ENCODE measurements at places on chromosomes 2 and 18.
A peak's percentile ranks its signal among the peaks of the same experiment; 100 is the strongest.

DNA sequence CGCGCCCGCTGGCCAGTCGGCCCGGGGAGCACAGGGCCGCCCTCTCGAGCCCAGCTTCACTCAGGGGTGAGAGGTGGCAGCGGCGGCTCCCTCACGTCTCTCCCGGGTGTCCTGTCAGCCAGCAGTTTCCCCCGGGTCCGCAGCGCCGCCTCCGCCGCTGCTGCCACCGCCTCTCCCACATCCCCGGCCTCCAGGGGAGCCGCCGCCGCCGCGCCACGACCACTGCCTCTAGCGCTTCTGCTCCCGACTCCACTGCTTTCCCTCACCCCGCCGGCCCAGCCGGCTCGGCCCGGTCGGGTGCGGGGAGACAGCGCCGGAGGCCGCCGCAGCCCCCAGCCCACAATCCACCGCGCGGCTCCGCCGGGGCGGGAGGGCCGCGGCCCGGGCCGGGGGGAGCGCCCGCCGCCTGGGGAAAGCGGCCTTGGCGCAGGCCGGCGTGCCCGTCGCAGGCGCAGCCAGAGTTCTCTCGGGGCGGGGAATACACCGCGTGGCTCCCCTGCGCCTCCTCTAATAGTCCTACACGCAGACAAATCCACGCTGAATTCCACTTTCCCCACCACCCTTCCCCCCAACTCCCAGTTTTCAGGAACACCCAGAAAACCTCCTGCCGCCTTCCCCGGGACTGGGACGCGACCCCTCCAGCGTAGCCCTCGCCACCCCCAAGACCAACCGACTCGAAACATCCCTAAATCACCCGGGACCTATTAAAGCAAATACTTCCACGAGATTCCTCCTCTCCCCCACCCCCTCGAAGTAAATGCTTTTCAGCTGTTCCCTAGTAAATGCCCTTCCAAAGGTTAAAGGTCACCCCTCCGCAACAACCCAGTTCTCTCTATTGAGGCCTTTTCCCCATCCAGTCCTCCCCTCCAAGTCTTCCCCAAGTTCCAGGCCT lies at the start of gene VPS54:
Gene VPS54, minus strand, starts transcription at position 346 of the 892 bp plus-strand sequence. CDS start 35,429 bp downstream, outside the sequence.
- DNase-seq: peak; percentile 44

DNA sequence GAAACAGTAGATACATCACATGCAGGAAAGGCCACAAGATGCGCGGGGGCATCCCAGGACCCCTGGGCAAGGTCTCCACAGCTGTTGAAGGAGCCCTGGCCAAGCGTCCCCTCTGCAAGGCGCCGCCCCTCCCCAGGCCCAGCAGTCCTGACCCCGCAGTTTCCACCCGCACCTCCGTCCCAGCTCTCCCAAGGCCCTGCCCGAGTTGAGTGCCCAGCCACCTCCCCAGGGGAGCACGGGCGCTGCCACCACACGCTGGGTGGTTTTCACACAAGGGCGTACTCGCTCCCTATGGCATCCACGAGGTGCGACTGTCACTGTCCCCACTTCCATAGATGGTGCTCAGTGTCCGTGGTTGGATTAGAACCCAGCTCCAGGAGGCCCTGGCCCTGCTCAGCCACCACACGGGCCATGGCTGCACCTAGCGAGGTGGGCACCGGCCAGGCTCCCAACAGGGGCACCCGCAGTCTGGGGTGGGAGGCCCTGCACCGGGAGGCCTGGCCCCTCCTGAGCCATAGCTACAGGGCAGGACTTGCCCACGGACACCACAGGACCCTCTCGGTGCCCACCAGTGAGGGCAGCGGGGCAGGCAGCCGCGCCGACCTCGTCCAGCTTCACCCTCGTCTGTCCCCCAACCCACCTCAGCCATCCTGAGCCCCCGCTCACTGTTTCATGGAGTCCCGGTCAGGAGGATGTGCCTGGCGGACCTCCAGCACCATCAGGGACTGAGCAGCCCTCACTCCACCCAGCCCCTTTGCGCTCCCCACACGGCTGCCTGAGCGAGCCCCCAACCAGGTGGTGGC lies 36.0 kb downstream of the KIF1A start:
- DNase-seq: no peak

DNA sequence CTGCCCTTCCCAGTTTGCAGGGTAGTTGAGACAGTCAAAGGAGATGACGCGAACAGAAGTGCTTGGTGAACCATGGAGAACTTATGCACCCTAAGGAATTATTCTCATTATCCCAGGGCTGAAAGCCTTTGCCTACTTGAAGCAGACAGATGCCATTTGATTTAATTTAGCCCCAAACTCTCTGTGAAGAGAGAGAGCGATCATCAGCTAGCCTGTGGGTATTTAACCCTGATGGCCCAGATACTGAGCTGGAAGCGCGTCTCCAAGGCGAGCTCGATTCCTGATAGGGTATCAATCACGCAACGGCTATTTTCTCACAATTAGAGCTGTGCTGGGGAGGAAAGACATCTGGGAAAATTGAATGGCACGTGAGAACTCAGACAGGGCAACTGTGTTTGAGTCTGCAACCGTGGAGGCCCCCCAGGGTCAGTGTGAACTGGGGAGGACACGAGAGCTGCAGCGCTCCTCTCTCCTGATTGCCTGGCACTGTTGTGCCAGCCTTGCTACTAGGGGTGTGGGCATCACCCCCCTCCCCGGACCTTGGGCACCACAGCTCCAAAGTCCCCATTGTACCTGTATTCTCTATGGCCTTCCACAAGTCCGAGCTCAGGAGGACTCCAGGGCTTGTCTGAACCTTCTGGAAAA lies 73.2 kb downstream of the CAPN13 start:
- no peak for DNase-seq

DNA sequence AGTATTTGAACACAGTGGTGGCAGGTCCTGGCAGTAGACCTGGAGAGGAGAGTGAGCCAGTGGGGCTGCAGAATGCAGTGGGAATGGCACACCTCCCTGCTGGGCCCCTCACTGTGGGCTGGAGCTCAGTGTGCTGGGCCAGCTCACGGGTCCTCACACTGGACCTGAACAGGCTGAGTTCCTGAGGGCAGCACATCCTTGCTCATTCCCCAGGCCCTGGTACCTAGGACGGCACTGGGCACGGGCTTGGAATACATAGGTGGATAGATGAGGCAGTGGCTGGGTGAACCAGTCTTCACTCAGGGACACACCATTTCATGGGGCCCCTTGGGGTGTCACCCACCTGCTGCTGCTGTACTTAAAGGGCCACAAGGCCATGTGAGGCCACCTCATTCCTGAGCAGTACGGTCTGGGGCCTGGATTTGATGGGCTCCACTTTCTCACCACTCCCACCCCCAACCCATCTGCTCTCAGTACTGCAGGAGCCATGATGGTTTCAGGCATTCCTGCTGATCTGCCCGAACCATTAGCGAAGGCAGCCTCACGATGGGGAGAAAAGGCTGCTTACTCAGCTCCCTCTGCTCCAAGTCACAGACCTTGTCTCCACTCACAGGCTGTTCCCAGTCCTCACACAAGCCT lies 4.2 kb downstream of the TMEM177 start:
- no peak for DNase-seq

- DNase-seq: no peak
These were observed 1399.6 kb upstream of the ZEB2 start for GRCh38 chr2:145919477-145919876.

DNA sequence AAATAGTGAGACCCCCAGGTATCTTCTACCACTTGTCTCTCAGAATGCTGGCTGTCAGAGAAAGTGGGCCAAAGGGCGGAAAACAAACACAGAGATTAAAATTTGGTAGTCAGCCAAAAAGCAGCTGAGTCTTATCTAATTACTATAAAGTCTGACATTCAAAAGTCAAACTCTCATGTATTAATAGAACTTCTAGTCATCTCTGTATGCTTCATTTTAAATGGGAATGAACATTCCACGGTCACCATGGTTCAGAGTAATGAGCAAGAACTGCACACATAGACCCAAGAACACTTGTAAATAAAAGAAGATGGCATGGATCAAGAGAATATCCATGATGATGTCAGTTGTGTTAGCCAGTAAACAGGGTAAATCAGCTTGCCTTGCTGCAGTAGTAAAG lies 1267.0 kb upstream of the CHAC2 start:
- no peak for DNase-seq

DNA sequence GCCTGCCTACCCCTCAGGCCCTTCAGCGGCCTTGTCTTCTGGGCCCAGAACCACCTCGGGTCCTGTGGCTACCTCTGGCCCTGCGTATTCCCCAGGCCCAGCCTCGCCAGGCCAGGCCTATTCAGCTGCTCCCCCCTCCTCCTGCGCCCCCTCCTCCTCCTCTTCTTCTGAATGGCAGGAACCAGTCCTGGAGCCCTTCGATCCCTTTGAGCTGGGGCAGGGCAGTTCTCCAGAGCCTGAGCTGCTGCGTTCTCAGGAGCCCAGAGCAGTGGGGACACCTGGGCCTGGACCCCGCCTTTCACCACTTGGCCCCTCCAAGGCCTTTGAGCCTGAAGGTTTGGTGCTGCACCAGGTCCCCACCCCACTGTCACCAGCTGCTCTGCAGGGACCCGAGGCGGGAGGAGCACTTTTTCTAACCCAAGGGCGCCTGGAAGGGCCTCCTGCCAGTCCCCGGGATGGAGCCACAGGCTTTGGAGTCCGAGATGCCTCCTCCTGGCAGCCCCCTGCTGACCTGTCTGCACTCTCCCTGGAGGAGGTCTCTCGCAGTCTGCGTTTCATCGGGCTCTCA lies 14.7 kb downstream of the GAREM2 start:
- no peak for DNase-seq

- no peak for DNase-seq
These were observed 445.1 kb upstream of the CDH20 start for GRCh38 chr18:60888071-60888624.

DNA sequence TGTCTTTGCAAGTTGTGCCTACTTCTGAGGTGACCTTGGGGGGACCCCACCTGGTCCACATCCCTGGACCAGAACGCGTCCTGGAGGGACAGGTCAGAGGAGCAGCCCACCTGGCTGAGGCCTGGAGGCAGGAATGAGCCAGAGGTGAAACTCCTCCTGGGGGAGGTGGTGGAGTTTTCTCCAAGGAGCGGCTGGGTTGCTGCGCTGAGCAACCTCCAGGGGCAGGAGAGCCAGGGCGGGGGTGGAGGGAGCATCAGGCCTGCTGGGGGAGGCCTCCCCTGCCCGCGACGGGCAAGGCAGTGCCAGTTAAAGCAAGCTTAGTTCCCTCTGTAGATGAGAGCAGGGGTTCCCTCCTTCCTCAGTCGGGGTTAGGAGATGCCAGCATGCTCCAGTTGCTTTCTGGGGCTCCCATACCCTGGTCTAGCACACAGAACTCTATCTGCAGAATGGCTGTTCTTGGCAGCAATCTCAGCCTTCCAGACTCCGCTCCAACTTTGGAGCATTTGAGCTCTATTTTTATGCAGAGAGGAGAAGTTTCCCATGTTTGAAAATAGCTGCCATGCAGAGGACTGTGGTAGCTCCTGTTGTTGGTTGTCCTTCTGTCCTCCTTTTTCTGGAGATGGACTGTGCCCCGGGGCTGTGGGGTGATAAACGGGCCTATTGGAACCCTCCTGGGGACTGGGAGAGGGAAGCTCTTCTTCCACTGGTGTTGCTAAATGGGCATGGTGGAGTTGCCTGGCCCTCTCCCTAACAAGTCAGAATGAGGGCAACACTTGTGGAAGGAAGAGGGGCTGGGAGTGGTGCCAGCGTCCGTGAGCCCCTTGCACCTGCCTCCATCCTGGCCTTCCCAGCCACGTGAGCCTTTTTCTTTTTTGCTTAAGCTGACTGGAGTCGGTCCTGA lies 39.1 kb downstream of the B3GNT2 start:
- no peak for DNase-seq

- peak; percentile 33 for DNase-seq
These were observed 10.7 kb downstream of the BABAM2 start for GRCh38 chr2:27901234-27901633.

GRCh38 chr18:12520442-12520992 lies 112.8 kb downstream of the PRELID3A start:
- DNase-seq: no peak

GRCh38 chr2:241072151-241072550 lies 29.9 kb downstream of the MTERF4 start:
- DNase-seq: no peak

- no peak for DNase-seq
These were observed 458.1 kb upstream of the RAB12 start for GRCh38 chr18:8151181-8151580.

DNA sequence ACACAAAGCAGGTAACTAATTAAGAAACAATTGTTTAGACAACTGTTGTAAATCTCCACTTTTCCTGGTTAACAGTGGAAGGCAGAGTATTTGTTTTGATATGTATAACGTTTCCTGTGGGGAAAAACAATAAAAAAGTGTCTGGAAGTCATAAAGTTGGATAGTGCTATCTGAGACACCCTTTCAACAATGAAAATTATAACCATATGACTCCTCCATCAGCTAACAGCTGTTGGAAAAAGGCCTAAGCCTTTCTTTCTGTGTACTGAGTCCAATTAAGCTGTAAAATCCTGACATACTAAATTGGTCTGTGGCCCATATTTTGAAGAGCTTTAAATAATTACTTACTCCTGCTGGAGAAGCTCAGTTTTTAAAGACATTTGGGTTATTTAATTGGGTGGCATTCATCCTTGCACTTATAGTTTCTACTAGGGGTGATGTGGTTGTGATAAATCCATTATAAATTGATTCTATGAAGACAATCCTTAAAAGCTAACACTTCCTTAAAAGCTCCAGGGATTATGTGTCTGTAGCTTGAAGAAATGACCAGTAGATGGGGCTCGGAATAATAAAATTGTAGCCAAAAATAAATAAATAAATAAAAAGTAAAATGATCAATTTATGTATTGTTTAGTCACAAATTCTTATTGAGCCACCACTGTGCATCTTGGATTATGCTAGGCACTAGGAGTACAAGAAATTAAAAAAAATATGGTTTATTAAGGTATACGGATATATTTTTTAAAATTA lies 698.1 kb upstream of the NXPH2 start:
- DNase-seq: no peak

DNA sequence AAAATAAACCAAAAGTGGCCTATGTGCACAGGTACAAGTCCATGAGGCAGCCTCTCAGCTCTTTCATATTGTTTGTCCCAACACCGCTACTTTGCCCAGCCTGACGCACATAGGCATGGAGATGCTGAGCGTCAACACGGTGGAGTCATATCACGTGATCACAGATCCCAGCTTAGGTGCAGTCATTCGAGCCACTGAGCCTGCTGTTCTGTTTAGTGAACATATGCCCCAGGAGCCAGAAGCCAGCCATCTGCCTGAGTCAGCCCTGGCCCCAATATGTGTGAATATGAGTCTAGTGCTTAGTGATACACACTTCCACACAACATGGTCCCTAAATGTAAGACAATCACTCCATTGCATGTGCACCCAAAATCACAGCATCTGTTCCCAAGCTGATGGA lies 88.2 kb upstream of the LCLAT1 start:
- no peak for DNase-seq

DNA sequence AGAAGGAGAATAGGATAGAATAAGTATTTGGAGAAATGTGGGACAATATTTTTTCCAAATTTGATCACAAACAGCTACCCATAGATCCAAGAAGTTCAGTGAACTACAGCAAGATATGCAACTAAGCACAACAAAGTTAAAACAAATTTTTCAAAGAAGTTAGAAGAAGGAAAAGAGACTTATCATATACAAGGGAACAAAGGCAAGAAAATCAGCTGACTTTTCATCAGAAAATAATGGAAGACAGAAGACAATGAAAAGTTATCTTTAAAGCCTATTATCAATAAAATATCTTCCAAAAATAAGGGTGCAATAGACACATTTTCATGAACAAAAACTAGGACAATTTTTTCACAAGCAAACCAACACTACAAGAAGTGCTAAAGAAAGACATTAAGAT lies 202.8 kb upstream of the FN1 start:
- DNase-seq: no peak

- no peak for DNase-seq
These were observed 1.3 kb downstream of the PTPRM start for GRCh38 chr18:7568426-7568825.

Measured in NK-92 treated with Interleukin-12 subunit alpha and Interleukin-12 subunit beta, amount 100 ng/mL, for 24 hours (cell line).